HuH-7 (cell line): ENCODE measurements at places on chromosomes 12 and 14.

GRCh38 chr12:63129927-63130326 is 21.1 kb downstream of the AVPR1A start:
- DNase-seq = no peak

DNA sequence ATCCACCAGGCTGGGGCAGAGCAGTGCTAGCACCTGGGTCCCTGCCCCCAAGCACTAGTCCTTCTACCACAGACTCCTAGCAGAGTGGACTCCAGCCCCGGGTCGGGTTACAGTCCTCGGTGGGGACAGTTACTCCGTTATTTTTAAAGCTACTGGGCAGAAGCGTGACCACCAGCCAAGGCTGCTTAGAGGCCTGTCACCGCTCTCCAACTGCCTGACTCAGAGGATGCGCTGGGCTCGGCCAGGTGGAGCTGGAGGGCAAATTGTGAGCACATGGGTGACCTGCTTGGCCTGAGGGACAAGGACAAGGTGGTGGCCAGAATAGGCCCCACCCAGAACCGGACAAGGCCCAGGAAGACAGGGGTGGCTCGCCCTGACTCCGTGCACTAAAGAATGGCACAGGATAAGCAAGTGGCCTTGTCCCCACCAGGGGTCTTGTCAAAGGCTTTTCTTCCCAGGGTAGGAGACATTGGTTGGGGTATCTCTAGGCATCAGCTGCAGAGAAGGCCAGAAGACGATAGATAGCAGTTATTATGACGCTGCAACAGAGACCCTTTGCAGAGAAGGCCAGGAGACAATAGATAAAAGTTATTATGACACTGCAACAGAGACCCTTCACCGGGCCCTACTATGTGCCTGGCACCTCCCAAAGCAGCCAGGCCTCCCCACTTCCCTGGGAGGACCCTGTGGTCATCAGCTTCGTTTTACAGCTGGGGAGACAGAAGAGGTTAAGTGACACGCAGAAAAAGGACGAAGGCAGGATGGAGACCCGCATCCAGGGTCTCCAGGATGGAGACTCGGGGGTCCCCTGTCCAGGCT is 1.6 kb downstream of the ABCB9 start:
- peak; percentile 75 for DNase-seq

- no peak for DNase-seq
Measured at GRCh38 chr12:33438025-33438772, 1.4 kb downstream of the SYT10 start.

DNA sequence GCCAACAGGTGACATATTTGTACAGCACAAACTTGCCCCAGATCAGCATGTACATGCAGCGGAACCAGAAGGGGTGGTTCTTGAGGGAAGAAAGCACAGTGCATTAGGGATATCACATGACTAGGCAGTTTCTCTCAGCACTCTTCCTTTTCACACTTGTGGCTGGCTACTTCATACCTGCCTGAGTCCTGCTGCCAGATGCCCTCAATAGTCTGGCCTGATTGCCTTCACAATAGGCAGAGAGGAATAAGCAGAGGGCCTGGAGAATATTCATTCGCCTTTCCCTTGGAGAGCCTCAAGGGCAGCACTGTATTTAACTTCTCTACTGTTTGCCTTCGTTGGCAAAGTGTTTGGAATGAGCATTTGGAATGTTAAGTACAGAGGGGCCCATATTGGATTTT is 7.9 kb downstream of the EMG1 start:
- no peak for DNase-seq

DNA sequence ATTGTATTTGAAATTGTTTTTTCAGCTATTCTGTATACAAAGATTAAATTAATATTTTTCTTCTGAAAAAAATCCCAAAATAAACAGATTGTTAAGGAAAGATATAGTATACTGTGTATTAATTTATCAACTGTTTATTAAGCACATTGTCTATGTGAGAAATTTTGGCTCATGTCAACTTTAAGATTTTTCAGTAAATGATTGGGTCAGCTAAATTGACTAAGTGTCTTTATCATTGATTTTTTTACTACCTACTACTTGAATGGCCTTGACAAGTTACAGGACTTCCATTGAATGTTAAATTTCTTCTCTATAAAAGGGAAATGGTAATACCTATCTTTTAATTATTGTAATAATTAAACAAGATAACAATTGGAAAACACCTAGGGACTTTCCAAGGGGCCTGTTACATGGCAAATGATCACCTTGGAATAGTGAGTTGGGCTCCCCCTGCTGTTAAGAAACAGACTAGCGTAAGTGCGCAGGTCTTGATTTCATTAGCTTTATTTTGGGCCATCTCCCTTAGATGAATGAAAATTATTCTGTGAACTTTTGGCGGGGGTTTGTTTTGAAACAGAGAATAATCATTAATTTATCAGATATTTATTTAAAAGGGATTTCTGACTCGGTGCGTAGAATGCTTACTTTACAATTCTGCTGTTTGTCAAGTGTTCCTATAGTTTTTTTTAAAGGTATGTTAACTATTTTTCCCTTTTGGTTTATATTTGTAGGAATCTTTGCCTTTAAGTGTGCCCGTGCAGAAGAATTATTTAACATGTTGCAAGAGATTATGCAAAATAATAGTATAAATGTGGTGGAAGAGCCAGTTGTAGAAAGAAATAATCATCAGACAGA is 14.5 kb upstream of the CCT2 start:
- no peak for DNase-seq

DNA sequence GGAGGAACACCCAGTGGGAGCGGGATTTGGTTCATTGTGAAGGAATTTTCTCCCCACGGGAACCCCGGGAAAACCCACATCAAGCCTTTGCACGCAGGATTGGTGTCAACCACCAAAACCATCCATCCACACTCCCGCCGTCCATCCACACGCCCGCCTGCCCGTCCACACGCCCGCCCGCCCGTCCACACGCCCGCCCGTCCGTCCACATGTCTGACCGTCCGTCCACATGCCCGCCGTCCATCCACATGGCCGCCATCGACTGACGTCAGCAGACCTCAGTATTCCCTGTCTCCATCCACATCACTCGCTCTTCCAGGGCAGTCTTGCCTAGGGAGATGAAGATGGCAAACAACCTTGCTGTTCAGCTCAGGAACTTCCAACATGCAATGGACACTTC is 6.7 kb upstream of the GPR132 start:
- DNase-seq = no peak

DNA sequence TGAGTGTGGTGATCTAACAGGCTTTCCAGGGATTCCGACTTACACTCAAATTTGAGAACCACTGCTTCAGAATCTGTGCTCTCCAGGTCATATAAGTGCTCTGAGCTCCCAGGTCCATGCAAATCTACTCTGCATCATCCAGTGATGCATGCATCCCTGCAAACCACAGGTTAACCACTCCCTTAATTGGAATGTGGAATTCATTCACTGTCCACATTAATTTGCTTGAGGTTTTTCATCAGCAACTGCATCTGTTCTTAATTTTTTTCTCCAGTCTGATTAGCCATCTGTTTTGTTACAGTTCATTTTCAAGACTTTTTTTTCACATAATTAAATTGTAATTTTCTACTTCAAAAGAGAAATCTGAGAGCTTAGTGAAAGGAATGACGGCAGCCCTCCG is 43.4 kb upstream of the RIN3 start:
- no peak for DNase-seq

DNA sequence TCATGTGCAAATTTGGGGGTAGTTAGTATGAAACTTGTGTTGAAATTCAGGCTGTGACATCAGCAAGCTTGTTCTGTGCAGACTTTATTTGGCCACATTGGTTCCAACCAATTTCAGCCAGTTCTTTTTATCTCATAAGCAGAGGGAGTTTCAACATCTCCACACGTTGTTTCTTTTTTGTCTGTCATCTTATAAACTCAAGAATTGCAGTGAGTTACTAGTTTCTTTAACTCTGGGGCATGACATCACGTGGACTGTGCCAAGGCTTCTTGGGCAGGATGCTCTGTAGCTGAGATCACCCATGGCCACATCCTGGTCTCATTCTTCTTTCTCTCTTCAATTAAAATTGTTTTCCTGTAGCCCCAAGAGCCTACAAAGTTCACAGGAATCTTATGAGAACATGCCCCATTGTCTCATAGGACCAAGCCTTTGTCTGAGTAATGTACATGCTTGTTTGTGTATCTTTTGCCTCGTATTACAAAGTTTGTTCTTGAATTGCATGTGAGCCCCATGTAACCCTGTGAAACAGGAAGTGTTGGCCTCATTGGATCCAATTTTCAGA is 982.0 kb upstream of the TMEM132C start:
- DNase-seq = no peak

DNA sequence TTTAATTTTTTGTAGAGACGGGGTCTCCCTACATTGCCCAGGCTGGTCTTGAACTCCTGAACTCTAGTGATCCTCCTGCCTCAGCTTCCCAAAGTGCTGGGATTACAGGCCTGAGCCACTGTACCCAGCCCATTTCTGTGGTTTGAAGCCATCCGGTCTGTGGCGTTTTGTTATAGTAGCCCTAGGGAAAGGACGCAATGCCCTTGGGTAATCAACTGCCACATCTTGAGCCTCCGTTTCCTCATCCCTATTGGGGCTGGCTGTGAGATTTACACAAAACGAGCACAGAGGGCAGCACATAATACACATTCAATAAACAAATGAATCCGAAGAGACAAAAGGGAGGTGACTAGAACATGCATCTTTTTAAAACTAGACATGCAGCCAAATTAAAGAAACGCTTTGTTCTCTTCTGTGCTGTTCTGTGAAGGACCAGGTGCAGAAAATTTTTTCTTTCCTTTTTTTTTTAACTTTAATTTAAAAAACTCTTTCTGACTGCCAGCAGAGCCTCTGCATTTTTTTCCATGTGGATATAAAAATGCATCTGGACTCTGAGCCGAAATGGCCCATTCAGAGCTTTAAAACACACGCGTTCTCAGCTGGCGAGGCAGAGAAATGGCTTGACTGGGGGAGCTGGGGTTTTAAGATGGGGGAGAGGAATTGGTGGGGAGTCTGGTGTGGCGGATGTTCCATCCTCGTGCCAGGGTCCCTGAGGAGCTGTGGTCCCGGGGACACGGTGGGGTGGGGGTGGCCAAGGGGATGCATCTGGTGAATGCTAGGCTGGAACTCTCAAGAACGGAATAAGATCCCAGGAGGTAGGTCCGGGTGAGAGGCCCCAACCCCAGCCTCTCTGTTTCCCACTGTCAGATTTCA is 119.0 kb downstream of the RBM19 start:
- DNase-seq = no peak

DNA sequence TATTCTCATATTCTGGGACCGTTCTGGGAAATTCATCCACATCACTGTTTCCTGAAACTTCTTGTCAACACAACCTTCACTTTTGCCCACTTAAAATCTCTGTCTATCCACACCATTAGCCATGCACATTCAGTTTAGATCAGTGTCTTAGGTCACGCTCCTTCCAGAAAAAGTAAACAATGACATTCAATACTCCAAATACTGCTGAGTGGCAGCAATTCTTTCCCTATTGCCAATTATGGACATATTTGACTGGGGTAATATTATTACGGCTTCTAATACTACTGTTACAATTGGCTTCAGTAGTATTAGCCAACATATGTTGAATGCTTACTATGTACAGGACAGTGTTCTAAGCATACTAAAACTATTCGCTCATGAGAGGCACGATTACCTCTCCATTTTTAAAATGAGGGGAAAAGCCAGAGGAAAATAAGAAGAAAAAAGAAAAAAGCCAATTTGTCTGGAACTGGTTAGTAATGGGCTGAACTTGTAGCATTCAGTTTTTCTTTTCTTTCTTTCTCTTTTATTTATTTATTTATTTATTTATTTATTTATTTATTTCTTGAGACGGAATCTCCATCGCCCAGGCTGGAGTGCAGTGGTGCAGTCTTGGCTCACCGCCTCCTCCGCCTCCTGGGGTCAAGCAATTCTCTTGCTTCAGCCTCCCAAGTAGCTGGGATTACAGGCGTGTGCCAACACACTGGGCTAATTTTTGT is 23.4 kb downstream of the LTBR start:
- DNase-seq = no peak

GRCh38 chr14:73462048-73462715 is 3.8 kb upstream of the NUMB start:
- peak; percentile 76 for DNase-seq

DNA sequence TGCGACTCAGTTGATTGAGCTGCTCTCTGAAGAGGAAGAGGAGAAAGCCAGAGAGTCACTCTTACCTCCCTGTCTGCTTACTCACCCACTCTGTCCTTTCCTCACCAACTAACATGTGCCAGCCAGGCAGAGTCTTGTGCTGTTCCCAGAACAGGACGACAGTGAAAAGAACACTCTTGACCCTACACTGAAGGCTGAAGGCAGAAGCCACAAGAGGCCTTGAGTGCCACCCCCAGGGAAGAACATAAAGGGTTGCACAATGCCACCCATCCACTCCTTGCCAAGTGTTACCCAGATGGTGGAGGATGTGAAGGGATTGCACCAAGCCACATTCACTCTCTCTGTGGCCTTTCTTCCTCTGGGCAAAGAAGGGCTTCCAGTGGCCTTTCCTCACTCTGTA is 12.8 kb downstream of the ABHD4 start:
- no peak for DNase-seq

GRCh38 chr12:132488127-132489077 is 1.5 kb upstream of the FBRSL1 start:
- DNase-seq = no peak

DNA sequence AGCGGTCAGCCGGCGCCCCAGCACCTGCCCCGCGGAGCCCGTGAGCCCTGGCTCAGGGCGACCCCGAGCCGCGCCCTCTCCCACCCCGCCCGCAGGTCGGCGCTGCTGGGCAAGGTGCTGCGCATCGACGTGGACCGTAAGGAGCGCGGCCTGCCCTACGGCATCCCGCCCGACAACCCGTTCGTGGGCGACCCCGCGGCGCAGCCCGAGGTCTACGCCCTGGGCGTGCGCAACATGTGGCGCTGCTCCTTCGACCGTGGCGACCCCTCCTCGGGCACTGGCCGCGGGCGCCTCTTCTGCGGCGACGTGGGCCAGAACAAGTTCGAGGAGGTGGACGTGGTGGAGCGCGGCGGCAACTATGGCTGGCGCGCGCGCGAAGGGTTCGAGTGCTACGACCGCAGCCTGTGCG is 14.4 kb downstream of the HHIPL1 start:
- DNase-seq = no peak
